Activated T-cell treated with anti-CD3 and anti-CD28 coated beads, Interleukin-2, amount 50 U/mL, for 48 hours (primary cell): ENCODE measurements at places on chromosomes 12 and 14.

- DNase-seq, result no peak
Observed at GRCh38 chr12:63305901-63306875, 155.2 kb upstream of the AVPR1A start.

- no peak for DNase-seq
Observed at GRCh38 chr12:124449623-124450375, 117.6 kb downstream of the NCOR2 start.

GRCh38 chr12:39095636-39096330 is 190.4 kb upstream of the CPNE8 start:
- DNase-seq, result no peak

- DNase-seq, result no peak
Observed at GRCh38 chr12:109695961-109696461, 17.6 kb upstream of the FAM222A start.

- no peak for DNase-seq
Observed at GRCh38 chr14:27243365-27243764, 645.5 kb upstream of the NOVA1 start.

GRCh38 chr12:48717252-48717695 is 767 bp upstream of the CCNT1 start:
- no peak for DNase-seq

GRCh38 chr12:1499351-1499750 is 95.0 kb downstream of the FBXL14 start:
- peak; percentile 9 for DNase-seq

- no peak for DNase-seq
Observed at GRCh38 chr12:75477137-75477536, 3.4 kb upstream of the GLIPR1 start.

- no peak for DNase-seq
Observed at GRCh38 chr12:104142543-104142942, 4.5 kb upstream of the NFYB start.

DNA sequence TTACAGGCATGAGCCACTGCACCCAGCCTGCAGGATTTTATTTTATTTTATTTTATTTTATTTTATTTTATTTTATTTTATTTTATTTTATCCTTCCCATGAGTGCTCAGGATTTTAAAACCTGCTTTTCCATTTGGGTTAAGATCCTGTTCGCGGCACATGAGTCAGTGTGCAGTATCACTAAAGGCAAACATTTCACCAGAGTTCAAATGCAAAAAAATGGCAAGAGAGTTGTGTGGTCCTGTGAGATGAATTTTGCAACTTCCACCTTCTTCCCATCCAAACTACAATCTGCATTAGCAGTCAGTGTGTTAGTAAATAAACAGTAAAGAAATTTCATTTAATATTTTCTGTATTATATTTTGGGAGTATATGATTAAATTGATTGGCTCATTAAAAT is 29.0 kb downstream of the MOAP1 start:
- DNase-seq, result no peak

GRCh38 chr12:45774508-45775162 is 45.1 kb downstream of the ARID2 start:
- no peak for DNase-seq

- no peak for DNase-seq
Observed at GRCh38 chr12:111488271-111488670, 82.5 kb downstream of the SH2B3 start.

- DNase-seq, result no peak
Observed at GRCh38 chr12:29116414-29116813, 32.7 kb upstream of the FAR2 start.

GRCh38 chr12:128652136-128652751 is 171.5 kb downstream of the SLC15A4 start:
- no peak for DNase-seq

DNA sequence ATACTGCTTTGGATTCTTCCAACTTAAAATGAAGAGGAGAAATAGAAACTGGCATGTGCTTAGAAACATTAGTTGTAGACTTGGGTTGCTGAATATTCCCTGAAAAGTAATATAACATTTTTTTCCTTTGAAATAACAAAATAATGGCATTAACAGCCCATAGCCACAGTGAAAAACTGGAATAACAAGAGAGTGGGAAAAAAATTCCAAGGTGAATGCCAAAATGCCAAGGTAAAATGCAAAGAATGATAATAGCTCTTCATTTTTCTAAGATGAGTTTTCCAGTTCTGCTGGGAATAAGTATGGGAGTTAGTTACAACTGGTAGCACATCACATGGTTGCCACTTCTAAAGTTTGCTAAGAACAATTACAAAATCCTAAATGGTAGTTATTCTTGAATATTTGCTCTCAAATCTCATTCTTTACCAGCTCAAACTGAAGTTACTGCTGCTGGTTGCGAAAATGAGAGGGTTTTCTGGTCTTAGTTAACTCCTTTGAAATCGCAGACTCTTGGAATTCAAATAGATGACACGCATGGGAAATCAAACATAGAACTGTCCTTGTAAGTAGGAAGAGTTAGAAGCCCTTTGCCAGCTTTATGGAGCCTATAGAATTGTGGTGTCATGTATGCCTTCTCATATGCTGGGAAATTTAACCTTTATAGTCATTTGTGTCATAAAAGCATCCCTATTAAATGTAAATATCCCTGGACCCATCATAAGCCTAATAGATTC is 165.0 kb upstream of the DCN start:
- no peak for DNase-seq

DNA sequence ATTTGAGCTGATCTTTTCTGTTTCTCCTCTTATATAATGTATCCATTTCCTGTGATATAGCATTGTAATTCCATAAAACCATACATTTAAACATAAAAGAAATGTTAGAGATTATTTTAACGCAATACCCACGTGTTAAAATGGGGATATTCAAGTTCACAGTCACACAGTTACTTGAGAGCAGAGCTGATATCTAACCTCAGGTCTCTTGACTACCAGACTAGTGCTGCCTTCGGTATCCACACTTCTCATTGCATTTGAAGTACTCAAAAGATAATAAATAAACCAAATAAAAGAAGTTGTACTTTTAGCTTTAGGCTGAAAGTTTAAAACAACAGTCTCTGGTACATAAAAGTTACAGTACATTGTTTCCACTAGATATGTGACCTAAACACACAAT is 2.9 kb downstream of the CLECL1 start:
- DNase-seq, result no peak
